ENCODE measurements at places on chromosomes 12 and 14. TPM values are rescaled to one million over a fixed set of nuclear protein-coding genes. Genes with fewer than 3 reads are reported as not detected.

The OAS2 gene
- 0.41 TPM for total RNA-seq

The GPX2 gene
- total RNA-seq, result not detected

The SYCP3 gene
- total RNA-seq, result not detected

The ABHD12B gene
- total RNA-seq, result 2.7 TPM

The FKBP3 gene
- 78.3 TPM for total RNA-seq

The PAWR gene
- 92.3 TPM for total RNA-seq

GRCh38 chr14:85190251-85190650 lies 339.7 kb upstream of the FLRT2 start:
- H3K36me3 ChIP-seq, result no peaks in the 10 kb centered on the region
- DNase-seq, result no peak
- no peak overlapping the region for H3K4me3 ChIP-seq
- H3K27me3 ChIP-seq, result no peaks in the 10 kb centered on the region
- no peaks in the 10 kb centered on the region for H3K4me1 ChIP-seq
- H3K27ac ChIP-seq, result no peak overlapping the region

DNA sequence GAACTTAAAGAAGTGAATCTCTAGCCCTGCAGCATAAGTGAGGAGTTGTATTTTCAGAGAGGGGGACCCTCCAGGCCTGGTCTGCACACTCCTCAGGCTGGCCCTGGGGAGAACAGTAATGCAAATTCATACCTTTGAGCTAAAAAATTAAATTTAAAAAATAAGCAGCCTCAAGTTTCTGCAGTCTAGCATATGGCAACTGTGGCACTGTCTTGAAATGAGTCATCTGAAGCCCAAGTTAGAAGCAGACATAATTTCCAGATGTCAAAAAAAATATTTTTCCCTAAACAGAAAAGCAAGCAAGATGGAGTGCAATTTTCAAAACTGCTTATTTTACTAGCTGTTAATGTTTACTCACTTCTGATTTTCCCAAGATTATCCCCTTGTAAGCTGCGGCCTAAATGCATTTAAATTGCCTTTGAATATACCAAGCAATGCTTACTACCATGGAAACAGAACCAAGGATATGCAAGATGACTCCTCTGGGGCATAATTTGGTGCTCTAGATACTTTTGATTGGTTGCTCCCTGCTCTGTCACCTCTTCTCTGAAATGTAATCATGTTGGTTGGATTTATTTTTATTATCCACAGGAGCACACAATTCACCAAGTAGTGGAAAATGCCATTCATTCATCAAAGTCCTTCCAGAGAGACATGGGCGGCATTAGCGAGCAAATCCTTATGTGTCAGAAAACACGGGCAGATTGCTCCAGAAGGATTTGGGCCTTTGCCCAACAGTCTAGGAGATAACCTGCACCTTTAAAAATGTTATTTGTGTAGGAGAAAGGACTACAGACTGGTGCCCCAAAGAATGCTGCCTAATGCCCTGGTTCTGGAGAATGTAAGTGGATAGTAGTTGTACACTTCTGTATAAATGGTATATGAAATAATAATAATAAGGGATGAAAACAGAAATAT lies 25.0 kb upstream of the DHRS7 start:
- no peak for DNase-seq
- no peaks in the 10 kb centered on the region for H3K36me3 ChIP-seq

GRCh38 chr14:102043251-102044025 lies 43.4 kb downstream of the HSP90AA1 start:
- peak overlapping the region; percentile 48 for H3K27ac ChIP-seq
- peaks cover 4% of the 10 kb centered on the region for H3K27me3 ChIP-seq
- DNase-seq, result no peak
- H3K4me3 ChIP-seq, result no peak overlapping the region
- peaks cover 53% of the 10 kb centered on the region for H3K36me3 ChIP-seq
- H3K4me1 ChIP-seq, result no peaks in the 10 kb centered on the region

DNA sequence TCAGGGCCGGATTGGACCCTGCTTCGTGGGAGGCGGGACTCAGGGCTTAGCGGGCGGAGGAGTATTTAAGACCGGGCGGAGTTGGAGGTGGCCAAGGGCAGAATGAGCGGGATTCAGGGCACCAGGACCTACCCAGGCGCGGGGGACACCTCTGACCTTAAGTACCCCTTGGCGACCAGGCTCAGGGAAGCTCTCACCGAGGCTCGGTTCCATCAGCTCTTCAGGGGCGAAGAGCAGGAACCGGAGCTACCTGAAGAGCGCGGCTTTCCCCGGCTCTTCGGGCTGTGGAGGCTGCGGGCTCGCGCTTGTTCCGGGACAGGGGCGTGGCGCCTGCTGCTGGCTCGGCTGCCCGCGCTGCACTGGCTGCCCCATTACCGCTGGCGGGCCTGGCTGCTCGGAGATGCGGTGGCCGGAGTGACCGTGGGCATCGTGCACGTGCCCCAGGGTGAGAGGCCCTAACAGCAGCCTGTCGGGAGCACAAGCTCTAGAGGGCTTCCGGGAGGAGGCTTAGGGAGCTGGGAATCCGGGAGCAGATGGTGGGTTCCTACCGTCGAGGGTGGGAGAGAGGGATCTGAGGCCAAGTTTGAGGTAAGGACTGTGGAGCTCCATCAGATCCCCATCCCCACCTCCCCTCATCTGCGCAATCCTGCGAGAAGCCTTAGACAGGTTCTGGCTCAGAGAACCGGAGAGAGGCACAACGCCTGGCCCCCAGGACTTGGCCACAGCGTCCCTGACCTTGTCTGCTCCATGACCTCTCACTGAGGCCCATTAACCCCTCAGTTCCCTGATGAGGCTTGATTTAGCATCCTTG lies 8.4 kb downstream of the ARHGEF25 start:
- no peak overlapping the region for H3K27ac ChIP-seq
- H3K4me1 ChIP-seq, result peaks cover 38% of the 10 kb centered on the region
- peak; percentile 31 for DNase-seq

GRCh38 chr12:27828196-27828595 lies 48.2 kb upstream of the MANSC4 start:
- peaks cover 4% of the 10 kb centered on the region for H3K4me1 ChIP-seq
- no peaks in the 10 kb centered on the region for H3K36me3 ChIP-seq
- H3K27me3 ChIP-seq, result no peaks in the 10 kb centered on the region
